Activated naive CD4-positive, alpha-beta T cell treated with anti-CD3 and anti-CD28 coated beads for 36 hours (primary cell): ENCODE measurements at places on chromosomes 2 and 18.

DNA sequence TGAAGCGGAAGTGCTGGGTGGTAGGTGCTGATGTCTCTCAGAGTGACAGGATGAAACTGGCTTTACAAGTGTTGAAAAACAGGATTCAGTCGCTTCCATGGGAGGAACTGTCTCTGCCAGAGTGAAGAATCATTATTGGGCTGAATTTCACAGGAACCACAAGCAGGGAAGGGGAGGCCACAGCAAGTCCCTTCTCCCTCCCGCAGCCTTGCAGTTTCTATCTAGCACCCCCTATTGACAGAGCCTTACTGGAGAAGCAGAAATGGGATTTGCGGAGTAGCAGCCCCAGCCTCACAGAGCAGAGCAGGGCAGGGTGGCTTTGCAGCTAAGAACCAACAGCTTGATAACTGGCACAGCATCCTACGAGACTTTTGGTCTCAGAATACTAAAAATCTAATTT, 33.3 kb upstream of the RMP24 start:
- no peaks in the 10 kb centered on the region for H3K4me1 ChIP-seq
- no peaks in the 10 kb centered on the region for H3K36me3 ChIP-seq
- no peak for DNase-seq
- H3K27ac ChIP-seq = no peak overlapping the region
- H3K27me3 ChIP-seq = peaks cover 3% of the 10 kb centered on the region
- no peak overlapping the region for H3K4me3 ChIP-seq

DNA sequence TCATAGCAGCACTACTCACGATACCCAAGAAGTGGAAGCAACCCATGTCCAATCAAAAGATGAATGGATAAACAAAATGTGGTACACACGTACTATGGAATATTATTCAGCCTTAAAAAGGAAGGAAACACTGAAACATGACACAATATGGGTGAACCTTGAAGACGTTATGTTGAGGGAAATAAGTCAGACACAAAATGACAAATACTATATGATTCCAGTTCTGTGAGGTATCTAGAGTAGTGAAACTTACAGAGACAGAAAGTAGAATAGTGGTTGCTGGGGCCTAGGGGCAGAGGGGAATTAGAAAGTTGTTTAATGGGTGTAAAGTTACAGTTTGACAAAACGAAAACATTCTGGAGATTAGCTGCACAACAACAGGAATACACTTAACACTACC, 24.7 kb downstream of the TLK1 start:
- DNase-seq = peak; percentile 34
- H3K27me3 ChIP-seq = no peaks in the 10 kb centered on the region
- peaks cover 68% of the 10 kb centered on the region for H3K4me1 ChIP-seq
- H3K4me3 ChIP-seq = no peak overlapping the region
- peaks cover 9% of the 10 kb centered on the region for H3K36me3 ChIP-seq
- peak overlapping the region; percentile 47 for H3K27ac ChIP-seq

DNA sequence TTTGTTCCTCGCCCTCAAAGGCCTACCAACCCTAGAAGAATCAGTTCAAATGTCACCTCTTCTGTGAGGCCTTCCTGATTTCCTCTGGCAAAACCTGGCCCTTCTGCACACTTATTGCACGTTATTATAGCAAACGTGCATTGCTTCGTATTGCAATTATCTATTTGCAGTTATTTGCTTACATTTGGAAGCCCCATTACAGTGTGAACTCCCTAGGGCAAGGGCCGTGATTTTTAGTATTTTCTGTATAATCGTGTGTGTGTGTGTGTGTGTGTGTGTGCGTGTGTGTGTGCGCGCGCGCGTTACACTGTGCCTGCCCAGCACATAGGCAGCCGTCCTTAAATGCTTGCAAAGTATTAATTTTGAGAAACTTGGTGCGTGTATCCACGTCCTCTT, 460 bp upstream of the SEMA4F start:
- peak overlapping the region; percentile 72 for H3K4me3 ChIP-seq
- DNase-seq = no peak
- peaks cover 11% of the 10 kb centered on the region for H3K4me1 ChIP-seq

GRCh38 chr18:13461469-13461868, 242.9 kb downstream of the LDLRAD4 start:
- H3K27me3 ChIP-seq = no peaks in the 10 kb centered on the region
- DNase-seq = no peak
- no peak overlapping the region for H3K4me3 ChIP-seq

GRCh38 chr2:152408254-152408653, 73.3 kb downstream of the FMNL2 start:
- H3K27ac ChIP-seq = peak overlapping the region; percentile 16
- H3K27me3 ChIP-seq = peaks cover 23% of the 10 kb centered on the region
- H3K4me1 ChIP-seq = peaks cover 26% of the 10 kb centered on the region
- H3K4me3 ChIP-seq = no peak overlapping the region
- H3K36me3 ChIP-seq = no peaks in the 10 kb centered on the region

DNA sequence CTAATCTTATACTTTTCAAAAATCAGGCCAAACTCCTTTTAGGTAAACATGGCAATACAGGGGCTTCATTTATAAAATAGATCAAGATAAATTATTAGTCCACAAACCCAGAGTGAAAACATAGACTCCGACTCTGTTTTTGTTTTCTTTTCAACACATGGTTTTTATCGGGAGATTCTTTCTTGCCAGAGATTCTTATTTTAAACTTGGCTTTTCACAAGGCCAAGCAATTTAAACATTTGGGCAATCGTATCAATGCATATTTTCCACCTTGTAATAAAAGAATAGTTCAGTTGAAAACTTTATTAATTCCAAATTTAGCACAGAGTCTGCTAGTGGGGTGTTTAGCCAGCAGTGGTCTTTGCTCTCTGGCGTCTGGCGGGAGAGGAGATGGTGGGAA, 71.9 kb downstream of the SOX11 start:
- H3K36me3 ChIP-seq = no peaks in the 10 kb centered on the region
- DNase-seq = no peak
- no peak overlapping the region for H3K4me3 ChIP-seq
- H3K27me3 ChIP-seq = peaks cover 8% of the 10 kb centered on the region
- H3K4me1 ChIP-seq = no peaks in the 10 kb centered on the region

DNA sequence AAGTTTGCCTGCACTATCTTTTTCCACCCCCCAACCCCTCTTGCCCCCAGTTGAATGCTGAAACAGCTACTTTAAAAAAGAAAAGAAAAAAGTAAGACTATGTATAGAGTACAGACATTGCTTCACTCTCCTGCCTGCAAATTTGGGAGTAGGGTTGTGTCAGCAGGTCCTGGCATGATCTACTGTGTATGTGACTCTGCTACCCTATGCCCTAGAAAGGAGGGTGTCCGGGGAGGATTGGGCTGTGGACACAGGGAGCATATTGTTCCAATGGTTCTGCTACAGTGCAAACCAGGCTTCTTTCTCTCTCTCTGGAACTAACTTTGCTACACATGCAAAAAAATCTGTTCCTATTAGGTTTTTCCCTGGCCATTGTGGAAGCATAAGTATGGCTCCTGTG, 9.9 kb upstream of the ZEB2 start:
- no peak overlapping the region for H3K4me3 ChIP-seq
- H3K27ac ChIP-seq = no peak overlapping the region
- DNase-seq = no peak
- no peaks in the 10 kb centered on the region for H3K4me1 ChIP-seq
- H3K27me3 ChIP-seq = peaks cover 41% of the 10 kb centered on the region

DNA sequence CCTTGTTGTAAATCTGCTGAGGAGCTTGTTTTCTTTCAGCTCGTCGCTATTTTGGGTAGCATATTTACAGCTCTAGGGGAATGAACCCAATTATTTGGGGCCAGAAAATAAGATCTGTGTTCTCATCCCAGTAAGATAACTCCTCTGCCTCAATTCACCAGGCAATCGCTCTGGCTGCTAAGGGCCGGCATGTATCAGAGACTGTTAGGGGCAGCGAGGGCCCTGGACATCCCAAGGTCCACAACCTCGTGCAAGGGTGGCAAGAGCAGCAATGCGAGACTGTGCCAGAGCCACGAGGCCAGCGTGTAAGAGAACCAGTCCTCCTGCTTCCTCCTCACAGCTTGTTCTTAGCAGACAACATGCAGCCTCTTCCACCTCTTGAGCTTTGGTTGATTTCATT, 66.1 kb downstream of the DDX1 start:
- no peaks in the 10 kb centered on the region for H3K36me3 ChIP-seq
- no peak overlapping the region for H3K27ac ChIP-seq
- no peak overlapping the region for H3K4me3 ChIP-seq
- DNase-seq = no peak

DNA sequence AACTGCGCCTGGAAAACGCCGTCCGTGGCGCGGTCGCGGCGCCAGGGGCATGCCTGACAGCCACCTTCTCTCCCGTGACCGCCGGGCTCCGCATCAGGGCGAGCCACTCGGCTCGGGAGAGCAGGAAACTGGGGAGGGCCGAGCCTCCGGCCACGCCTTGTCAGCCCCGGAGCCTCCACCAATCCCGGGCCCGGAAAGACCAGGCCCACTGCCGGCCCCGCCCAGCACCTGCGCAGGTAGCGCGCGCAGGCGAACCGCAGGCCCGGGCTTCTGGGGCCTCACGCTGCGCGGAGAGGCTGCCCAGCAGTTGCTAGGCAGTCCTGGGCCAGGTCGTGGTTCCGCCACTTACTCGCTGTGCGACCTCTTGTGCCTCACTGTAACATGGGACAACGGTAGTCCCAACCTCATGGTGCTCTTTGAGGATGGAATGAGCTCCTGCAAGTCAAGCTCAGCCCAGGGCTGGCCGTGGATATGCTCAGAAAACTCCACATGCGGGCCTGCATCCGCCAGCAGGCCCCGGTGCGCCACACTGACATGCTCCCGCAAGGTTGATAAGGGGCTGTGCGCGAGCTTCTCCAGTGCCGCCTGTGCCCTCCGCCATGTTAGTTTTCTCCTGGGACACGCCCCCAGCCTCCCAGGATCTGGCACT, 97.1 kb downstream of the INHBB start:
- no peak overlapping the region for H3K27ac ChIP-seq
- peaks cover 27% of the 10 kb centered on the region for H3K27me3 ChIP-seq
- peak overlapping the region; percentile 69 for H3K4me3 ChIP-seq

DNA sequence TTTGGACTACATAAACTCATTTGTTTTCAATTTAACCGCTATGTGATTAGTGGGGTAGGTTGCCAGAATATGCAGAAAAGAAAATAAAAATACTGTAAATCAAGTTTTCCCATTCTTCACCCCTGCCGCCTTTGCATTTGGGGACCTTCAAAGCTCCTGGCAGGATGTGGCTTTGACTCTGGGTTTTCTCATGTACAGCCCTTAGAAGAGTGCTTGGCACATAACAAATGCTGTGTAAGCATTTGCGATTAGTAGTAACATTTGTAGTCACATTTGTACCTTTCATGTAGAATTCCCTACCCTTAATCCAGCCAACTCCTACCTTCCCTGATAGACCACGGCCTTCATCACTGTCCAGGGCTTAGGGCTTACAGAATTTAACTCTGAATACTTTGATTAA, 262.6 kb downstream of the MREG start:
- H3K4me1 ChIP-seq = peaks cover 41% of the 10 kb centered on the region
- H3K27me3 ChIP-seq = peaks cover 2% of the 10 kb centered on the region
- DNase-seq = peak; percentile 34
- H3K4me3 ChIP-seq = no peak overlapping the region
- no peaks in the 10 kb centered on the region for H3K36me3 ChIP-seq

DNA sequence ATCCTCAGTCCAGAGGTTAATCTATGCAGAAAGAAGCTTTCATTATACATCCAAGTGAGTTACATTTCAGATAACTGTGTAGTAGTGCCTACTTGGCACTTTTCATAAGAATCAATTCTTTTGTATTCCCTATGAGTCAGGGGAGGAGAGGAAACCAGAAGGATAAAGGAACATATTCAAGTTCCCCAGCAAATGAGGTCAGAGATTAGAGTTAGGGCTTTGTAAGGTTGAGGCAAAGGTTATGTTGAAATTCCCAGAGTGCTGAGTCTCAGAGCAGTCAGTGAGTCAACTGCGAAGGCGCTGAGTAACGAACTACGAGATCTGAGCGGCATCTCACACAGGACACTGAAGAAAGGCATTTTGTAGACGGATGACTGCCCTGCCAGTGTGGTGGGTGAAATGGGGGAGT, 25.1 kb upstream of the ME2 start:
- no peak for DNase-seq
- H3K27me3 ChIP-seq = no peaks in the 10 kb centered on the region
- H3K36me3 ChIP-seq = no peaks in the 10 kb centered on the region
- no peaks in the 10 kb centered on the region for H3K4me1 ChIP-seq
- H3K4me3 ChIP-seq = no peak overlapping the region

- no peak for DNase-seq
- no peak overlapping the region for H3K4me3 ChIP-seq
- H3K27me3 ChIP-seq = no peaks in the 10 kb centered on the region
- no peak overlapping the region for H3K27ac ChIP-seq
- H3K36me3 ChIP-seq = no peaks in the 10 kb centered on the region
These were observed 163.0 kb downstream of the SCG2 start for GRCh38 chr2:223439184-223439583.

- H3K27ac ChIP-seq = no peak overlapping the region
- no peaks in the 10 kb centered on the region for H3K4me1 ChIP-seq
- DNase-seq = no peak
- no peaks in the 10 kb centered on the region for H3K36me3 ChIP-seq
- no peaks in the 10 kb centered on the region for H3K27me3 ChIP-seq
These were observed 240.4 kb downstream of the MBD2 start for GRCh38 chr18:53984021-53984420.

GRCh38 chr2:179694963-179695362, 166.4 kb downstream of the ZNF385B start:
- H3K36me3 ChIP-seq = no peaks in the 10 kb centered on the region
- no peaks in the 10 kb centered on the region for H3K4me1 ChIP-seq
- no peak overlapping the region for H3K27ac ChIP-seq
- peaks cover 14% of the 10 kb centered on the region for H3K27me3 ChIP-seq

GRCh38 chr2:127685410-127686080, 10.2 kb upstream of the LIMS2 start:
- no peak overlapping the region for H3K27ac ChIP-seq
- H3K4me3 ChIP-seq = no peak overlapping the region
- peaks cover 3% of the 10 kb centered on the region for H3K27me3 ChIP-seq
- no peaks in the 10 kb centered on the region for H3K36me3 ChIP-seq
- DNase-seq = no peak
- no peaks in the 10 kb centered on the region for H3K4me1 ChIP-seq

DNA sequence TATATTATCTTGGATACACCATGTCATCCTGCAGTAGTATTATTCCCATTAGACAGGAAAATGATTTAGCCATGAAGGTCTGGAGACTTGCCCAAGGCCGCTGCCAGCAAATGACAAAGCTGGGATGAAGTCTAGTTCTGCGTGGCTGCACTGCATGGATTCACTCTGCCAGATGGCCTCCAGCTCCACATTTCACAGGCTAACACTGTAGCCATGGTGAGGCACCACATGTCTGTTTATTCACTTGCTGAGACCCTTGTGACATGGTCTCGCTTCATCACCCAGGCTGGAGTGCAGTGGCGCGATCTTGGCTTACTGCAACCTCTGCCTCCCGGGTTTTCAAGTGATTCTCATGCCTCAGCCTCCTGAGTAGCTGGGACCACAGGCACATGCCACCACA, 31.5 kb upstream of the SCG2 start:
- H3K4me1 ChIP-seq = no peaks in the 10 kb centered on the region
- H3K27ac ChIP-seq = no peak overlapping the region
- peaks cover 10% of the 10 kb centered on the region for H3K27me3 ChIP-seq
- DNase-seq = no peak

GRCh38 chr18:12238826-12239225, 15.3 kb upstream of the CIDEA start:
- no peak for DNase-seq
- no peak overlapping the region for H3K4me3 ChIP-seq
- H3K27ac ChIP-seq = no peak overlapping the region
- no peaks in the 10 kb centered on the region for H3K4me1 ChIP-seq
- H3K27me3 ChIP-seq = peaks cover 18% of the 10 kb centered on the region
